ENCODE measurements at places on chromosomes 2 and 18.

- peak; percentile 30 for DNase-seq
Observed at GRCh38 chr2:190947711-190948251, 66.2 kb downstream of the STAT1 start.

DNA sequence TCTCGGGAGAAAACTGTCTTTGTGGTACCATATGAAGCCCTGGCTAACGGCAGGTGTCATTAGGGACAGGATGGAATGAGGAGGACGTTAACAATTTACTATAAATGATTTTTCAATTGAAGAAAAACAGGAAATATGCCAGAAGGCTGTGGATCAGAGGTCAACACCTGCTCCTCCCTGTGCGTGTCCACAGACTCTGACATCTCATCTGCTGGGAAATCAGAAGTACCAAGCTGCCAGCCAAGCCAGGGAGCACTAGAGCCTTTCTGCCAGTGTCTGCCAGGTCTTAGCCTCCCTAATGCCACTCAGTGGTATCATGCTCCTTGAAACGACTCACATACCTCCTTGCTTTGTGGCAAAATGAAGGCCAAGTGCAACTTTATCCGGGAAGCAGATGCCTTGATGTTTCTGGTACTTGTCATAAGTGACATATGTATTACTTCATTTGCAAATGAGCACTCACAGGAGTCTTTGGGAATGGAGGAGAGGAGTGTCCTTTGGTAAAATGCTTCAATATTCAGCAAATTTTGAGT is 541.1 kb downstream of the SATB2 start:
- DNase-seq, result no peak

DNA sequence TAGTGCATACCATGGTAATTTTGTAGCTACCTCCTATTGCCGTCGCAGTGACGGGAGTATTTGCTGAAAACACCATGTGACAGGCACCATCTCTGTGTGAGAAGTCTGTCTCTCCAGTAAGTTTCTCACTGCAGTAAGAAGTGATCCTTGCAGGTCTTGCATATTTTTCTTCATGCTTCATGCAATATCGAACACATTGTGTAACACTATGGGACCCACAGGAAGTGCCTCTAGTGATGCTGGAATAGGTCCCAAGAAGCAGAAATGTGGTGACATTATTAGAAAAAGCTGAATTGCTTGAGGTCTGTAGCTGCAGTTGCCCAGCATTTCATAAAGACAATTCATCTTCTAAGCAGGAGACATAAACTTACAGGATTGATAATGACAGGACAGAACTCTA is 167.6 kb downstream of the DCDC2C start:
- no peak for DNase-seq

DNA sequence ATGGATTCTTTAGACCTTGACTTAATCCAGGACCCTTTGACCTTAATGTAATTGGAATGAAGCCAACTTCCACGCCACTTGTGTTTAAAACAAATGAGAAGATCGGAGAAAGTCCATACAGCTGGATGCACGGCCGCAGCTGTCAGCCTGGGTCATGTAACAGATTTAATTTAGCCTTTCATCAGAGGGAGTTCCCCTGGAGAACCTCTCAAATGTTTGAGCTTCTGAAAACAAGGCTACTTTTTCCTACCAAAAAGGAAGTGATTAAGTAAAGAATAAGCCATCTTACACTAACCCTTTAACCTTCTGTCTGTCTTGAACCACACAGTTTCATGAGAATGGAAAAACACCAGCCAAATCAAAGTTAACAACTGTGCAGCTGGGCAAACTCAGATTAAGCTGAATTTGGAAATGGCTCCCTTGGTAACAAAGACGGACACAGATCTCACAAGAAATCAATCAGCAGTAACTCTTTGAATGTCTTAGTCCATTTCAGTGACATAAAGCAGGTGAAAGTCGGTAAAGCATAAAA is 103.6 kb downstream of the DOCK10 start:
- DNase-seq, result peak; percentile 73

DNA sequence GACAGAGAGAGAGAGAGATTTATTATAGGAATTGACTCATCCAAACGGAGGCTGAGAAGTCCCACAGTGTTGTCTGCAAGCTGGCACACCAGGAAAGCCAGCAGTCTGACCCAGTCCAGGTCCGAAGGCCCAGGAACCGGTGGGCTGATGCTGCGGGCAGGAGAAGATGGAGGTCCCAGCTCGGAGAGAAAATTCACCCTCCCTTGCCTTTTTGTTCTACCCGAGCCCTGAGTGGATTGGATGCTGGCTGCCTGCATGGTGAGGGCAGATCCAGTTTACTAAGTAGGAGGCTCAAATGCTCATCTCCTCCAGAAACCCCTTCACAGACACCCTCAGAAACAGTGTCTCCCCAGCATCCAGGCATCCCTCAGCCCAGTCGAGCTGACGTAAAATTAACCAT is 22.2 kb upstream of the STK25 start:
- DNase-seq, result no peak

- no peak for DNase-seq
Observed at GRCh38 chr2:144944546-144945220, 424.8 kb upstream of the ZEB2 start.

DNA sequence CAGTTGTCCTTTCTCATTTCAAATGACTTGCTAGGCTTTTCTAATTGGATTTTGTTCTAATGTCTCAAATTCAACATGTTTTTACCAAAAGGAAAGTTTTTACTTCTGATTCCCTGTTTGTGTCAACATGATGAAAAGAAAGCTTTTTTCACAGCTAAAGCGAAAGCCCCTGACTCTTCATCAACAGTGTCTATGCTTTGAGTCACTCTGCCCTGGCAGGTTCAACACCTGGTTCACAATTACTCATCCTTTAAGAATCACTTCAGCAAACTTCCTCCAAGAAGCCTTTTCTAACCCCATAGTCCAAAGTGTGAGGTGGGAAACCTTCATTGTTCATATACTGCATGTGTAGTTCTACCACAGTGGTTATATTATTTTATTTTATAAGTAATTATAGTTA is 7.6 kb upstream of the DSG2 start:
- peak; percentile 35 for DNase-seq

GRCh38 chr2:82411071-82411470 is 2048.0 kb downstream of the SUCLG1 start:
- DNase-seq, result no peak

DNA sequence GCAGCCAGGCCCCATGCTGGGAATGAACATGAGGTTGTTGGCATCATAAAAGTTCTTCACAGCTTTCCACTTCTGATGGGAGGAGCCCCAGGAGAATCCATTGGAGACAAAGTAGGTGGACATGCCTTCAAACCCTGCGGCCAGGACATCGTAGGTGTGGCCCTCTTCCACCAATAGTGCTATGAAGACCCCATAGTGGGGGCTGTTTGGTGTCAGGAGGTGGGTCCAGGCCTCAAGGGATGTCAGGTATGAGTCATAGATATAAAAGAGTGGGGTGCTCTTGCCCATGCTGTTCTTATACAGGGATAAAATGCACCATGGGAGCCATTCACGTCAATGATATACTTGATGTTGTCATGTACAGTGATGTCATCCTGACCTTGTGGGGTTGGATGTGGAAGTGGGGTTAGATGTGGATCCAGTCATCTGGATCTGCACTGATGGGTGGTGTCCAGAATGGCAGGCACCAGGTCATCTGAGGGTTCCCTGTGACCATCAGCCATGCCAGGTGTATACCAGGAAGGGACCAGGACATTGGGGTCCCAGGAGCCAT is 22.1 kb upstream of the MCM6 start:
- DNase-seq, result no peak

DNA sequence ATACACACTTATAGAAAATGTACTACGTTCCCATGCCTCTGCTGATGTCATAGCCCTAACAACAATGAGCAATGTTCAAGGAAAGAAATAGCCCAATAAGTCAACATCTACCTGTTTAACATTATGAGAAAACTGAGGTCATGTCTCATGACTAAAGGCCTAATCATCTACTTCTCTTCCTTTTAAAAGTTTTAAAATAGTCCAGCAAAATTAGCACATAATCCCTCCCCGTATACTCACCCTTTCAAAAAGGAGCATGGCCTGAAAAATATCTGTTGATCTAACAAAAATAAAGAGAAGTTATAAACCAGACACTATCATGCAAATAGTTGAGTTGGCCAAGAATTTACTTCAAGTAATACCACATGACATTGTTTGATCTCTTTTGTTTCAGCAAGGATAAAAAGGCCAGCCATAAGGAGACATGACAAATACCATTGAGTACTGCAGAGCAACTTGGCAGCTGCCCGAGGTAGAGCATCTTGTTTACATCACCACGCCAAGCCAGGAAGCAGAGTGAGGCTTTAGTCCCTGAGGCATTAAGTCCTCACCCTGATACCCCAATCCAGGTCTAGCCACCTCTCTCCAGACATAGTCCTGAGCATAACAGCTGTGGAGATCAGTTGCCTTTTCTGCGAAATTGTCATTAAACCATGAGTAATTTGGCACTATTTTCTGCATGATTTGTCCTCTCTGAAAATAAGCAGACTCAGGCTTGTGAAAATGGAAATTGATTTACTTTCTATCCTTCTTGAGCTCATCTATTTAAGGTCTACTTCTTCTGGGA is 137.4 kb upstream of the ETAA1 start:
- DNase-seq, result no peak

- no peak for DNase-seq
Observed at GRCh38 chr18:8411492-8411891, 197.7 kb upstream of the RAB12 start.

DNA sequence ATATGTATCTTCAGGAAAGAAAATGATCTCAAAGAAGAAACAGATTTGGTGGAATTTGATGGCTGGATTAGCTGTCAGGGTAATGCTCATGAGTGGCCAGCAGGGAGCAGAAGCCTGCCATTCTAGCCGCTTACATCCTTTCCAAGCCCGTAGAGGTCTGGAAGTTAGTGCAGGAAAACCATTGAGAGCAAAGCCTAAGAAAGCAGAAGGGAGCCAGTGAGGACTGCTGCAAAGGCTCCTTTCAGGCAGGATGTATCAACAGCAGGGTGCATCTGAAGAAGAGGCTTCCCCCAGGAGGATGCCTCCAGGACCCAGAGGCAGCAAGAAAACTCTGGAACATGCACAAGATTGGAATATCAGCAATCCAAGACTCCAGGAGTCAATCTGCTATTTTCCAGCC is 22.9 kb upstream of the LBH start:
- peak; percentile 50 for DNase-seq

DNA sequence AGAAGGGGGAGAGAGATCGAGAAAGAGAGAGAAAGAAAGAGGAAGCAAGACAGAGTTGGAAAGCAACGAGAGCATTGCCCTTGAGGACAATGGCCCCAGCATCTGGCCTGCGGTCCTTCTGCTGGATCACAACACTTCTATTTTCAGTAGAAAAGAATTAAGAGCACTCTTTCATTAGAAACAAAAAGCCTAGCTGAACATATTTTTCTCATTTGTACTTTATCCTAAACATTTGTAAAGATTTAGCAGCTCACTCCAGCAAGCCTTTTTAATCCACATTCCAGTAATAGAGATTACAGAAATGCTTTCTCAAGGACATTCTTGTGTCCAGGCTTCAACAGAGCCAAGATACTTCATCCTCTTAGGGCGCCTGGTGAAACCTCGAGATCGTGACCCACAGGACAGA is 31.6 kb upstream of the AFF3 start:
- no peak for DNase-seq

DNA sequence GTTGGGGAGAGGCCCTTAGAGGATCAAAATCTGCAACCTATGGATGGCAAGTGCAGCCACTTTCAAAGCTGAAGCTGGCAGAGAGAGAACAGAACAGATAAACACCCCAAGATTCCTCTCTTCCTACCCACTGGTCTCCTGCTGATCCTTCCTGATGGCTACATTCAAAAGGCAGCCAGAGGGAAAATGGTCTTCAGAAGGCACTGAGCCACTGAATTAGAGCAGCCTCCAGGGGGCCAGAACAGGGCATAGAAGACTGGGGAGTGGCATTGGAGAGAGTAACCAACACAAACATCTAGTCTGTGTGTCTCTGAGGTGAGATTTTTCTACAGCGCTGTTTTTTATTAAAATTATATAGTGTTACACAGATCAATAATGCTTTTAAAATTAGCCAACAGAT is 432.6 kb downstream of the PARD3B start:
- no peak for DNase-seq

GRCh38 chr2:1814061-1814460 is 69.7 kb upstream of the PXDN start:
- no peak for DNase-seq

DNA sequence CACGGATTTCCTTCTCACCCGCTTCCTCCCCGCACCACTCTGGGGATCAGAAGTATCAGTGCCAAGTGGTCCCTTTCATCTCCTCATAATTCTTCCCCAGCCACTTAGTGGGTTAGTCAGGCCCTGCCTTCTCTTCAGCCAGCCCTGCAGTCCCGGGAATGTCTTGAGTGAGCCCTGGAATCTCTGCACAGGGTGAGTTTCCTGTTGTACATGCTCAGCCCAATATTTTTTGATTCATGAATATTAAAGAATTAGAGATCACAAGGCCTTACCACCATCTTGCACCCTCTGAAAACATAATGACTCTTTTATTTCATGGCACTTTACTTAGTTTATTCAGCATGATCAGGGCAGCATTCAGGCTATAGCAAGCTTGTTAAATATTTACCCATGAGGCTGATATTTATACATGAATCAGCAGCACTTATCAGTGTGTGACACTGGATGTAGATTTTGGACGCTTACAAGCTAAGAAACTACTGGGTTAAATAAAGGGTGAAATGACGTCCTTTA is 159.4 kb upstream of the FOSL2 start:
- no peak for DNase-seq

DNA sequence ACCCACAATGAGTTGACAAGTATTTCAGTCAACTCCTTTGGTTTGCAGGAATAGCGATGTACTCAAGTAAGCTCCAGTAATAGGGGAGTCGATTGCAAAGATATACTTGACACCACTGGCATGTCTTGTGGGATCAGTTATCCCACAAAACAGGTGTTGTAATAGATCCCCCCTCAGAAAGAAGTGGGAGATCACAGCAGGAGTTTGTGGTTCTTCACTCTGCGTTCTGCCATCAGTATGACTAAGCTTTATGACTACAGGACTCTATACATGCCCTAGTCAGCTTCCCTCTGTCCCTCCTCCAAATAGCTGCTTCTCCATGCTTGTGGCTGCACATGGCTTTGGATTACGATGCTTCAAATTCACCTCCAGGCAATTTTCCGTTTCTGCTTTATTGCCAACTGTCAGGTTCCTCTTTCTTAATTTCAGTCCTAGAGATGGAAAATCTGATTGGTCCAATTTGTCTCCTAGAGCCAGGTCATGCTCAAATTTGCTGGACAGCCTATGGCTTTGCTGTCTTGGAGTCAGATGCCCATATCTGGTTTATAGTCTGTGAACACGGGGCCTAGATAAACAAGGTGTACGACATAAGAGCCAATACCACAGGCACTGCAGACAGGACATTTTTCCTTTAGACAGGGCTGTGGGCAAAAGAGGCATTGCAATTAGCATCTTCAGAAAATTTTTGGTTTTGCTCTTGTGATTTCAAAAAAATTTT is 221.7 kb downstream of the PAX3 start:
- DNase-seq, result no peak
